ENCODE measurements at places on chromosomes 7 and 10.

- no peak for DNase-seq
Measured at GRCh38 chr7:16205466-16205865, 215.9 kb downstream of the CRPPA start.

DNA sequence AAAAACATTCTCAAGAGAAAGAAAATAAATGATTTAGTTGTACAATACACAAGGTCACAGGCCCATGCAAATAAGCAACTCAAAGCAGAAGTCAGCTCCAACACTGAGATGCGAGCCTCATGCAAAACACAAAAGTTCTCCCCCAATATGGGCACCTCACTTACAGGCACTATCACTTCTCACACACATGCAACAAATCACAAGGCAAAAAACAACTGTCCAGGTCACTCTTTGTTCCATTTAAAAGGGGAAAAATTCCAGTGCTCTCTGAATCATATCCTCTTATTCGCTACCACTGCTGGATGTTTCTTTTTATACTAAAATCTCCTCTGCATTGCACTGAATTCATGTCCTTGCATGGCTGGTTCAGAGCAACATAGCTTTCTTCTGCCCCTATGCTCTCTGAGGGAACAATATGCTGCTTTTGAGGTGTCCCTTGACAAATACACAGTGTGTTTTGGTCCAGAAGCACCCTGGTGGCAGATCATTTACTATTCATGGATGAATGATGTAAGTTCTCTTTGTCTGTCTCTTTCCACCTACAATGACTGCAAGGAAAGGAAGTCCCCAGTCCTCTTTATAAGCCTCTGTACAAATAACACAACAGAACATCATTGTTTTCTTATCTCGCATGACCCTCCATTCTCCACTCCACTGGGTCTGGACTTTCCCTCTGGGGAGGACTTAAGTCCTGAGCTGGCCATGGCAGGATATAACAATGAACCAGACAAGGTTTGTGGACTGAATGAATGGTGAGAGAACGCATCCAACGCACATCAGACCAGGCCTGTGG is 85.4 kb upstream of the GSDME start:
- DNase-seq, result no peak

GRCh38 chr10:126783806-126784557 is 113.5 kb upstream of the C10orf90 start:
- DNase-seq, result no peak

GRCh38 chr7:91608606-91609005 is 271.9 kb downstream of the MTERF1 start:
- DNase-seq, result no peak

GRCh38 chr10:78062296-78062695 is 28.6 kb downstream of the RPS24 start:
- no peak for DNase-seq

DNA sequence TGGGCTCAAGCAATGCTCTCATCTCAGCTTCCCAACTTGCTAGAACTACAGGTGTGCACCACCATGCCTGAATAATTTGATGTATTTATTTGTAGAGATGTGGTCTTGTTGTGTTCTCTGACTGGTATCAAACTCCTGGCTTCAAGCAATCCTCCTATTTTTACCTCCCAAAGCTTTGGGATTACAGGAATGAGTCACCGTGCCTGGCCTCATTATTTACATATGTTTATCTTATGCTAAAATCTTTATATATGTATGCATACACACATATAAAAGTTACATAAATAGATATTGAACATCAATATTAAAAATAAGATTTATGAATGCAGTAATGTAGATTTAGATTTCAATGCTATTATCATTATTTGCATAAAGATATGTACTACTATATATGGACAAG is 1634.5 kb upstream of the LRRTM3 start:
- DNase-seq, result no peak

- no peak for DNase-seq
Measured at GRCh38 chr10:19421674-19422073, 373.1 kb downstream of the MALRD1 start.

GRCh38 chr10:79994556-79994955 is 45.7 kb upstream of the SFTPD start:
- no peak for DNase-seq

- DNase-seq, result no peak
Measured at GRCh38 chr10:86191166-86191565, 175.4 kb downstream of the GRID1 start.

DNA sequence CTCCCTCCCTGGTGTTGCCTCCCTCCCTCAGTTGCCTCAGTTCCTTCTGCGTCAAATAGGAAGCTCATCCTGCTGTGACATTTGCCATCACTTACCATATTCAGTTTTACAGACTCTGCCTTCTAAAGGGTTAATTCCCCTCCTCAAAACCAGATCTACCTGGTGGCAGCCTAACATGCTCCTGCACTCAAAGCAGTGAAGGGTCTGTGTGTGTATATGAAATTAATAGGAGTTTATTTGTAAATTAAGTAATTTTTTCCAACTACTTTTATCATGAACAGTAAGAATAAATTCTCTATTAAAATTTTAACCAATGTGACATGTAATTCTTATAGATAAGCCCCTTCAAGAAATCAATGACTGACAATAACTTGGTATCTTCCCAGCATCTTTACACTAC is 158.6 kb upstream of the INSYN2A start:
- no peak for DNase-seq

- no peak for DNase-seq
Measured at GRCh38 chr10:119337796-119338432, 130.5 kb downstream of the GRK5 start.

DNA sequence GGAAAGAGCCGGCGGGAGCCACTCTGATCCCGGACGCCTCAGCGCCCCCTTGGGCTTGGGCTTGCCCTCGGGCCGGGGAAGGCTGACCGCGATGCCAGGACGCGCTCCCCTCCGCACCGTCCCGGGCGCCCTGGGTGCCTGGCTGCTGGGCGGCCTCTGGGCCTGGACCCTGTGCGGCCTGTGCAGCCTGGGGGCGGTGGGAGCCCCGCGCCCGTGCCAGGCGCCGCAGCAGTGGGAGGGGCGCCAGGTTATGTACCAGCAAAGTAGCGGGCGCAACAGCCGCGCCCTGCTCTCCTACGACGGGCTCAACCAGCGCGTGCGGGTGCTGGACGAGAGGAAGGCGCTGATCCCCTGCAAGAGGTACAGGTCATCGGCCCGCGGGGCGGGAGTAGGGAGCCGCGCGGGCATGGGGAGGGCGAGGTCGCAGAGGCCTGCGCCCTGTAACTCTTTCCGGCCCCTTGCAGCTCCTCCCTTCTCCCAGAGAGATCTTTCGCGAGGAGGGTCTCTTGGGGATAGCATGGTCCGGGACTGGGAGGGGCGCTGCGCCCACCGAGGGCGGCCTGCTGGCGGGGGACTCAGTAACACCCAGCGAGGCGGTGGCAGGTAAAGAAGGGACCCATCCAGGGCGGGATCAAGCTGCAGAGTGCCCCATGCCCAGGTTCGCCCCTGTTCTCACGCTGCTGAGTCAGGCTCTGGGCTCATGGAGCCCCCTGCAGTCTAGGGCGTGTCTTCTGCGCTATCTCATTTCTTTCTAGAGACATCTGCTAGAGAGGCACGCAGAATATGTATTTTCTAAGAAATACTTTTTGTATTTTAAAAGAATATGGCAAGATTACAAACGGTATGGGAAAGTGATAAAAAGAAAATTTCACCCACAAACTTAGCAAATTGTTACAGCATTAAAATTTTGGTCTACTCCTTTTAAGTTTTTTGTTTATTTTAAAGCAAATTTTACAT is 687 bp downstream of the EPDR1 start:
- no peak for DNase-seq

DNA sequence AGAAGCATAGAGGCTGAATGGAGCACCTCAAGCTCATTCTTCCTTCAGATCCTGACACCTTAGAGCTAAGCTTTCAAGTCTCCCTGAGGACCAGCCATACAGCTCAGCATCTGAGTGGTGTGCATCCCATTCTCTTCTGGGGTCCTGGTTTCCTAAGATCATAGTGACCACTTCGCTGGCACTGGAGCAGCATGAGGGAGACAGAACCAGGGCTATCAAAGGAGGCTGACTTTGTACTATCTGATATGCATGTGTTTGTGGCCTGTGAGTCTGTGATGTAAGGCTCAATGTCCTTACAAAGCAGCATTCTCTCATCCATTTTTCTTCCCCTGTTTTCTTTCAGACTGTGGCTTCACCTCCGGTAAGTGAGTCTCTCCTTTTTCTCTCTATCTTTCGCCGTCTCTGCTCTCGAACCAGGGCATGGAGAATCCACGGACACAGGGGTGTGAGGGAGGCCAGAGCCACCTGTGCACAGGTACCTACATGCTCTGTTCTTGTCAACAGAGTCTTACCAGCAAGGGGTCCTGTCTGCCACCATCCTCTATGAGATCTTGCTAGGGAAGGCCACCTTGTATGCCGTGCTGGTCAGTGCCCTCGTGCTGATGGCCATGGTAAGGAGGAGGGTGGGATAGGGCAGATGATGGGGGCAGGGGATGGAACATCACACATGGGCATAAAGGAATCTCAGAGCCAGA is 31.0 kb downstream of the PRSS2 start:
- no peak for DNase-seq

DNA sequence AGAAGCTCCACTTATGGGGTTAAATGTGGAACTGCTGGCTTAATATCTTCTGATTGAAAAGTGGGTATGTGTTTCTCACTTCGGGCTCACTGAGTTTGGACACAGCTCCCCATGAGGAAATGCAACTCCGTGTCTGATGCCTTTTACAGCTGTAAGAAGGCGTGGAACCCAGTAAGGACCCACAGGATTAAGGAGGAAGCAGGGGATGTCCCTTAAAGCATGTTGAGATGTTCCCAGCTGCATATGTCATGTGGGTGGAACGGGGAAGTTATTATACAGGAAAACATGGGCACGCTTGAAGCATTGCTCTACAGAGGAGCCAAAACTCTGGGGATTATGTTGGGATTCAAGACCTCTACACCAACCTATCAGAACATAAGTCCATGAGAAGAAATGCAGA is 224.4 kb downstream of the NEBL start:
- no peak for DNase-seq

DNA sequence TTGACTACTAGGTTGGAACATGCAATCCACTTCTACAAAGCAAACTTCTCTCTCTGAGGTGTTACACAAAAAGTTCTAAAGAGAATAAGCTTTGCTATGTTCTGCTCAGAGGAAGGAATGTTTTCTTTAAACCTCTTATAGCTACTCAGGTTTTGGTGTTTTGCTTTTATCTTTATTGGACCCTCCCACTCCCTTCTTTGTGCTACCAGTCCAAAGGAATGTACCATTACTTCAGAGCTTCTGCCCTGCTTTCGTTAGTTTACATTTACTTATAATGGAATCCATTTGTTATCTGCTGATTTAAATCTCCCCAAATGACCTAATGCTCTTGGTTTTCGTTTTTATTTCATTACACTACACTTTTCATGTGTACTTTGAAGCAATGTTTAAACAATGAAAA is 154.9 kb downstream of the ATE1 start:
- DNase-seq, result no peak

GRCh38 chr7:105046414-105046813 is 32.4 kb downstream of the KMT2E start:
- DNase-seq, result no peak

- DNase-seq, result no peak
Measured at GRCh38 chr7:37531225-37531624, 82.6 kb upstream of the ELMO1 start.

DNA sequence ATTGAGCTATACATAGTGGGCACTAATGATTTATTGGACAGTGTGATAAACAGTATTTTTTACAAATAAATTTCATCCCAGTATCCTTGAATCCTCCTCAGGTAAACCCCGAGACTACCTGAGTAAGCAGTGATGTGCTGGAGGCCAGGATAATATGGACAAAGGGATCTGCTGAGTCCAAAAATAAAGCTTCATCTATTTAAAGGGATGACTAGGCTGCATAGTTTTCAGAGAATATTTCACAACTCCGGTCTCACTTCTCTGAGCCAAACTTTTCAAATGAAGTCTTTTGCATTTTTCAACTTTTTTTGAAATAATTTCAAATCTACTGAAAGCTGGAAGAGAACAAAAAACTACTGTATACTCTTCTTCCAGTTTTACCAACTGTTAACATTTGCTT is 2.5 kb downstream of the ACTR3B start:
- no peak for DNase-seq

GRCh38 chr10:102401735-102402511 is 6.4 kb downstream of the NFKB2 start:
- no peak for DNase-seq

GRCh38 chr7:114819616-114820362 is 102.1 kb upstream of the MDFIC start:
- DNase-seq, result no peak

DNA sequence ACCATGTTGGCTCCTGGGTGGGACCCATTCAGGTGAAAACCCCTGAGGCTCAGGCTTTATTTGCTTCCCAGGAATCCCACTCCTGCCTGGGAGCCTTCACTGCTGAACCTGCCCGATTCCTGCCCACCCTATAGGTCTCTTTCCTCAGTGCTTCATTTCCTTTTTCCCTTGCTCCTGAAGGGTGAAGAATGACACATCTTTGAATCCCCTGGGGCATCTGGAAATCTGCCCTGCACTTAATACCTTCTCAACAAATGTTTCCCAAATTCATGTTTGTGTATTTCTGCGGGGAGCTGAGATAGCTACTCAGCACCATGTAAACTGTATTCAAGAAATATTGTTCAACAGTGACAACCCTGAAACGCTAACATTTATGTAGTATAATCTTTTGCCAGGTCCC is 10.3 kb upstream of the PCBD1 start:
- DNase-seq, result no peak

DNA sequence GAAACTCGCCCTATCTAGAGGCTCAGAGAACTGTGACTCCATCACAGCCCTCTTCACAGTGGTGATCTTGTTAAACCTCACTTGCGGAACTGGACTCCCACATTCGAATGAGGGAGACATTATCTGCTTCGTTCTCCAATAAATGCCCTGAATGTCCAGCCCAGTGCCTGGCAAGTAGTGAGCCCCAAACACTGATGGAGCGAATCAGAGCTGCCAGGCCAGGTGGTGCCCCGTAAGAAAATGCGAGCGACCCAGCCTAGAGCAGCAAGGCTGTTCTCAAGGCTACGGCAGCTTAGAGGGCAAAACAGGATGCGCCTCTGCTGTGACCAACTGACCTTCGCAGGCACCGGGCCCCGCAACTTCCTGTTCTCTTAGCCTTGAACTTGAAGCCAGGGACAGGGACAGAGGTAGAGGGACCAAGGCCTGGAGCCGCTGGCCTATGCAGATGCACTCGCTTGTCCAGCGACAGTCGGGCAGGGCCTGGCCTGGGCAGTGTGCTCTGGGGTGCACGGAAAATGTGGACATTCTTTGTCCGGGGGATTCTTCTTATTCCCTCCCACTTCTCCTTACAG is 217.6 kb downstream of the TCERG1L start:
- no peak for DNase-seq

DNA sequence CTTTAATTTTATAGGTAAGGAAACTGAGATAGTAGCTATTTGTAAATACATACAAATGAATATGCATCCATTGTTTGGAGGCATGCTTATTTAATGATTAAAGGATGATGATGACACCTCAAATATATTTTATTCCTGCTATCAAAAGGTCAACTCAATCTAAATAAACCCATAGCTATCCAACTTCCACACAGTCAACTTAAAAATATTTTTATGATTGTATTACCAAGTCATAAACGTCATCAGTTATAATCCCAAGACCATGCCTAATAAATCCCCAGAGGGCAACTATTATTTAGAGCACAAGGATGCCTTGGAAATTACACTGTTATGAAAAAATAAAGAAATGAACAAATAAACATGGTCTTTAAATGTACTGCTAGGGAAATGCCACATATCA is 102.1 kb downstream of the MPP7 start:
- DNase-seq, result no peak
